ENCODE measurements at places on chromosomes 13 and 19.

DNA sequence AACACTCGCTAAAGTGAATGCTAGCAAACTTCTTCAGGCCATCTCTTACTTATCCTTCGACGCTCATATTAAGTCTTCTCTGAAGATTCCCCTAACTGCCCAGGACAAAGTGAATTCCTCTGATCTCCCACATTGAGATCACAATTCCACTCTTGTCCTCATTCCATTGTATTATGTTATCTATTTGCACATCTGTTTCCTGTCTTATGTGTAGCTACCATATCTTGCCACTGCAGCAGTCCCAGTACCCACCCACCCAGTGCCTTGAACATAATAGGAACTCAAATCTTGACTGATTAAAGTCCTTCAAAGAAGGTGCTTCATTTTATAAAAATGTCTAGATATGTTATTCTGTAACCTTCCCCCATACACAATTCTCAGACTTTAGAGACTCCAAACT is 702.3 kb downstream of the DIAPH3 start:
- peaks cover 2% of the 10 kb centered on the region for H3K4me1 ChIP-seq
- H3K4me3 ChIP-seq: no peak overlapping the region
- no peak overlapping the region for H3K27ac ChIP-seq
- H3K27me3 ChIP-seq: peaks cover 4% of the 10 kb centered on the region
- DNase-seq: no peak

GRCh38 chr19:57850553-57851017 is 926 bp downstream of the ZNF587 start:
- H3K27me3 ChIP-seq: no peaks in the 10 kb centered on the region
- H3K27ac ChIP-seq: peak overlapping the region; percentile 79
- peaks cover 3% of the 10 kb centered on the region for H3K4me1 ChIP-seq
- peaks cover 34% of the 10 kb centered on the region for H3K36me3 ChIP-seq

- no peak for DNase-seq
- H3K27ac ChIP-seq: no peak overlapping the region
- no peaks in the 10 kb centered on the region for H3K36me3 ChIP-seq
- peaks cover 77% of the 10 kb centered on the region for H3K27me3 ChIP-seq
- H3K4me3 ChIP-seq: no peak overlapping the region
Measured at GRCh38 chr19:49431330-49431749, 6.2 kb downstream of the GFY start.

- DNase-seq: no peak
- H3K4me1 ChIP-seq: peaks cover 2% of the 10 kb centered on the region
- no peak overlapping the region for H3K27ac ChIP-seq
- no peaks in the 10 kb centered on the region for H3K27me3 ChIP-seq
- no peak overlapping the region for H3K4me3 ChIP-seq
Measured at GRCh38 chr13:111158136-111158805, 43.2 kb downstream of the ARHGEF7 start.

DNA sequence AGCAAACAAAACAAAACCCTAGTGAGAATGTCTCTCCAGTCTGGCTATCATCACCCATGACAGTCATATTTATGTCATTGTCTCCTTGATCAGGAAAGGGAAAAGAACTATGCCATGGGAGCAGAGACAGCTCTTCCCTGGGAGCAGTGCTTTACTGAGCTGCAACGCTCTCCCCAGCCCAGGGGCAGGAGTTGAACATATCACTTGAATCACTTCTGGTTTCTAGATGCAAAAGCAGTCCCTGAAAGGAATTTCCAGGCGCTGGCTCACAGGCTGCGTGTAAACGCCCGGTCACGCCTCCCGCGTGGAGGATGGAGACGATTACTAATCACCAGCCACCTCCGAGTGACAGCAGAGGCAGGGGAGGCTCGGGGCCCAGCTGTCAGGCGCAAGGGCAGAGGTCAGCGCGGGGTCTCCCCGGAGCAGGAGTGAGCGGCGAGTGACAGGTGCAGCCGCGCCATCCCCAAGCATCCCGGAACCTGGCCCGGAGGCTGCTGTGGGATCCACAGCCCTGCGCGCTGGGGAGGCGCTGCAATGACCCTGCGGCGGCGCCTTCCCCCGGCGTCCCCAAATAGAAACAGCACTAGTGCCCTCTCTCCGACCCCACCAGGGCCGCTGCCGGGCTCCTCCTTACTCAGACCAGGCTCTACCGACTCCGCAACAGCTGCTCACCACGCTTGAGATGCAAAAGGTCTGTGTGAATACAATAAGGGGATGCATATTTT is 23.5 kb upstream of the DCLK1 start:
- H3K4me1 ChIP-seq: peaks cover 5% of the 10 kb centered on the region
- no peaks in the 10 kb centered on the region for H3K36me3 ChIP-seq
- no peak overlapping the region for H3K27ac ChIP-seq
- H3K27me3 ChIP-seq: peaks cover 20% of the 10 kb centered on the region

DNA sequence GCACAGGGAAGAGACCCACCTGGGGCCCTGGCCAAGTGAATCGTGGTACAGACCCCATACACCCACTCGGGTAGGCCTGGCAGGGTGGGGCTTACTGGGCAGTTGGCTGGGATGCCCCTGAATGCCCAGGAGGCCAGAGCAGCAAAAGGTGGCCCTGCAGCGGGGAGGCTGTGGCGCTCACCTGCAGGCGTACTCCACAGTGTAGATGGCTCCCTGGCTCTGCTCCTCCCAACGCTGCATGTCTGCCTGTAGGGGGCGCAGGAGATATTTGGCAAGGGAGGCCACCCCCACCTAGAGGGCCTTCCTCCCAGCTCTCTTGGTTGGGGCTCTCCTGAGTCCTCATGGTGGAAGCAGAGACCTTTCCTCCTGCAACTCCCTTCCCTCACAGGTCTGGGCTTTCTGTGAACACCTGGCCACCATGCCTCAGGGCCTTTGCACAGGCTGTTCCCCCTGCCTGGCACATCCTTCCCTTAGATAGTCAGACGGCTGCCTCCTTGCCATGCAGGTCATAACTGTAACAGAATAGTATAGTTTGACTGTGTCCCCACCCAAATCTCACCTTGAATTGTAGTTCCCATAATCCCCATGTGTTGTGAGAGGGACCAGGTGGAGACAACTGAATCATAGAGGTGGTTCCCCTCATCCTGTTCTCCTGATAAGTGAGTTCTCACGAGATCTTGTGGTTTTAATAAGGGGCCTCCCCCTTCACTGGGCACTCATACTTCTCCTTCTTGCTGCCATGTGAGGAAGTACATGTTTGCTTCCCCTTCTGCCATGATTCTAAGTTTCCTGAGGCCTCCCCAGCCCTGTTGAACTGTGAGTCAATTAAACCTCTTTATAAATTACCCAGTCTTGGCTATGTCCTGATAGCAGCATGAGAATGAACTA is 5.9 kb downstream of the BORCS8 start:
- H3K27ac ChIP-seq: no peak overlapping the region
- peak; percentile 54 for DNase-seq
- peaks cover 11% of the 10 kb centered on the region for H3K4me1 ChIP-seq

- peaks cover 24% of the 10 kb centered on the region for H3K36me3 ChIP-seq
- H3K4me1 ChIP-seq: no peaks in the 10 kb centered on the region
- H3K27me3 ChIP-seq: no peaks in the 10 kb centered on the region
- no peak overlapping the region for H3K4me3 ChIP-seq
Measured at GRCh38 chr13:43354153-43354945, 331.0 kb downstream of the DNAJC15 start.

DNA sequence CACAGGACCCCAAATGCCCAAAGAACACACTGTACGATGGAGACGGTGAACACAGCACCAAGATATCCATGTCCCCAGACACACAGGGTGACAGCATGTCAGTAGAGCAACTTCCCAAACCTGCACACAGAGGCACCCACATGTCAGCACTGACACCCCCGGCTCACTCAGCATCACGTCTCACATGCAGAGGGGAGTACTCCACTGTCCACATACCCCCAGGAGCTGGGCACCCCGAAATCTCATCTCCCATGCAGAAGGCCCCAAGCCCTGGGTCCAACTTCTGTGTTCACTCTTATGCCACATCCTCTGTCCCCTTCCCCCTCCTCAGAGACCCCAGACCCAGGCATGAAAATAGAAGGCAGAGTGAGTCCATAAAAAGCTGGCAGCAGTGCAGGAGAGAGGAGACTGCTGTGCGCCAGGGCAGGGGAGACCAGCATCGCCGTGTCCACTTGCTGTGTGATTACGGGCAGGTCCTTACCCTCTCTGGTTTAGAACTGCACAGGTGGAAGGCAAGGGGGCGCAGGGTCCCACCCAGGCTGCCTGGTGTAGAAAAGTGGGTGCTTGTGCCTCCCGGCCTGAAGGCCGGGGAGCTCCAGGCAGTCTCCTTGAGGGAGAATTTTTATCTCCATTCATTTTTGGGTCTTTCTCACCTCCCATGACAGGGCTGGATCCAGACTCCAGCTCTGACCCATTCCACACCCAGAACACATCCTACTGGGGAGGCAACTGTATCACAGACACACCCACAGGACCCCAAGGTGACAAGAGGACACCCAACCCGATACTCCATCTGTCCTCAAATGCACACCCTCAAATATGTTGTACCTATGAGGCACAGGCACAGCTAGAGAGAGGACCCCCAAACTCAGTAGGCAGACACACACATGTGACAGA is 17.0 kb downstream of the ERFL start:
- H3K4me3 ChIP-seq: no peak overlapping the region
- H3K4me1 ChIP-seq: peaks cover 23% of the 10 kb centered on the region
- no peak overlapping the region for H3K27ac ChIP-seq
